Omental fat pad (tissue), 4 donors: ENCODE measurements at places on chromosomes 5 and 9.

DNA sequence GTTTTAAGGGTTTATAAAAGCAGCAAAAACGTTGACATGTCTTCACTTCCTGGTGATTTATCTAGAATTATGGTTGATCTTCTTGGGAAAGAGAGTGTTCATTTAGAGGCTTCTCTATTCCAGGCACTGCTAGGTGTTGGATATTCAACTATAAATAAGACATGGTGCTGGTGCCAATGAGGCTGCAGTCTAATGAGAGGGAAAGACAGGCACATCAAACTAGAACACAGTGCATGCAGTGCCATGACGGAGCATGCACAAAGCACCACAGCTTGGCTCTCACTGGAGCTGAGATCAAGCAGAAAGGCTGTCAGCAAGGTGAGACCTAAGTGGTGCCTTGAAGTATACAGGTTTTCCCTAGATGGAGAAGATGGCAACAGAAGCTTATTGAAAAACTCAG, 126.5 kb downstream of the RMI1 start:
- DNase-seq = no peak

- no peak for DNase-seq
Observed at GRCh38 chr9:26331223-26331622, 561.4 kb downstream of the CAAP1 start.

DNA sequence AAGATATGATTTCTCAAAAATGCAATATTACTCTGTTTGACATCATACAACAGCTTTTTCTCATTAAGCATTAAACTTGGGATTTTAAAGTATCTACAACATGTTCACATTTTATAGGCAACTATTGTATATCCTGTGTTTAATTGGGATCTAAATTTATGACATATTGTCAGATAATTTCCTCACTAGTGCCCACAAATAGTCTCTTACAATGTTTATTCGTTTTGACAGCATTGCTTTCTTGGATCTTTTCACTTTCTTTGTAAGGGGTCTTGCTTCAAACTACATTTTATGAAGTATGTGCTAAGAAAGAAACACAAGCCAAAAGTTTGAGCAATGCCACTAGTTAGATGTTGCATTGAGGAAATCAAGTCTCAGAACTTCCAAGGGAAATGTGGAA, 285.1 kb downstream of the TMEM167A start:
- DNase-seq = no peak

GRCh38 chr9:137221506-137222111, 431 bp downstream of the RNF208 start:
- DNase-seq = no peak

- DNase-seq = no peak
Observed at GRCh38 chr5:68685863-68686262, 408.0 kb upstream of the SLC30A5 start.

DNA sequence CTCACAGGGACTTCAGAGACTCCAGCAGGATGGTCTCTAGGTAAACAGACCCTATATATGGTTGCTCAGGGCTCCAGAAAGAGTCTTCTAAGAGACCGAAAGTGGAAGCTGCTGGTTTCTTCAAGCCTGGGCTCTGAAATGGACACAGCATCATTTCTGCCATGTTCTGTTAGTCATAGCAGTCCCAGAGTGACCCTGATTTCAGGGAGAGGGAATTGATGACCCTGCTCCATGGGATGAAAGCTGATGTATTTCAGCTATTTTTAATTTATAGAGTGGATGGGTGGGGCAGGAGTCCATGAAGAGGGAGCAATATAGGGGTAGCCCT, 135.3 kb downstream of the FBXL7 start:
- DNase-seq = no peak

DNA sequence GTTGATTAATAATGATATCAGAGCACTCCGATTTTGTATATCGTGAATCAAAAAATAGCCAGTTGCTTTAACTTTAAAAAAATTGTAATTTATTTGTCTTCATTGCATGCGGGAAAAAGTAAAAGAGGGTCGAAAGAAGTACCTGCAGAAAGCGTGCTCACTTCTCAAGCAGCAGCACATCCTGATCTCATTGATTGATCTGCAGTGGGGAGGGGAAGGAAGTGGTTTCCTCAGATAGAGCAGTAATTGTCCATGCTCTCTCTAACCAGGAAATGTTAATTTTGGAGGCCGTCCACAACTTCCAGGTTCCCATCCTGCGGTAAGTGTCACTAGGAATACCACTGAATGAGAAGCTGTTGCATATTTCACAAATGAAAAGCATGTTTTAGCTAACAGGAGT, 63.2 kb downstream of the SYK start:
- no peak for DNase-seq
